ENCODE measurements at places on chromosomes 2 and 18. TPM values are rescaled to one million over a fixed set of nuclear protein-coding genes. Genes with fewer than 3 reads are reported as not detected.

GRCh38 chr2:86225581-86225980, 26.3 kb downstream of the MRPL35 start:
- DNase-seq, result peak; percentile 55

DNA sequence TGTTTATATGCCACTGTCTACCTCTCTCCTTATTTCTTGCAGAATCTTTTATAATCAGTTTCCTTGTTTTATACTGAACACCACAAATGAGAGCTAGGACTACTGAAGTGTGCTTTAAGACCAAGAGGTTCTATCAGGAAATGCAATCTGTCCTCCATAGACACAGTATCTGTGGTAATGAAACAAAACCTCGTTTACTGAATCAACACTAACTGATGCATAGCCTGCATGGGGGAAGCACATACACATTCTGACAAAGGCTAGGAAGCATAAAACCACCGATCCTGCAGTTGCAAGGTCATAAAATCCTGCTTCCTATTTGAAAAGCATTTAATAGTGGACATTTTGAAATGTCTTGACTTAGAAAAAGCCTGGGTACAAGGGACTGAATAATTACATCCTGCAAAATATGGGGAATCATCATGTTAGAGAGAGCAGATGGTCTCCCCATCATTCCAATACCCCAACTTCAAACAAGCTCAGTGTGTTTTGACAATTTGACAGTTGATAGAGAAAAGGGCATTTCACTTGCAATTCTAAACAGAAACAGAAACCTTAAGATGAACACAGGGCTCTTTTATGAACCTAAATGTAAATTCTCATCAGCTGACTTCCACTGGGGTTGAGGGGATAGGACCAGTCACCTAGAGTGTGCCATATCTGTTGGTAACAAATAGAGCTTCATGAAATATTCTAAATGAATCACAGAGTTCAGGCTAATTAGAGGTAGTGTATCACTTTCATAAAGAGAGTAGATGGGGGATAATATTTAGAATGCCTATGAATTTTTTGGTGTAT, 1845.6 kb upstream of the PIK3C3 start:
- DNase-seq, result no peak

DNA sequence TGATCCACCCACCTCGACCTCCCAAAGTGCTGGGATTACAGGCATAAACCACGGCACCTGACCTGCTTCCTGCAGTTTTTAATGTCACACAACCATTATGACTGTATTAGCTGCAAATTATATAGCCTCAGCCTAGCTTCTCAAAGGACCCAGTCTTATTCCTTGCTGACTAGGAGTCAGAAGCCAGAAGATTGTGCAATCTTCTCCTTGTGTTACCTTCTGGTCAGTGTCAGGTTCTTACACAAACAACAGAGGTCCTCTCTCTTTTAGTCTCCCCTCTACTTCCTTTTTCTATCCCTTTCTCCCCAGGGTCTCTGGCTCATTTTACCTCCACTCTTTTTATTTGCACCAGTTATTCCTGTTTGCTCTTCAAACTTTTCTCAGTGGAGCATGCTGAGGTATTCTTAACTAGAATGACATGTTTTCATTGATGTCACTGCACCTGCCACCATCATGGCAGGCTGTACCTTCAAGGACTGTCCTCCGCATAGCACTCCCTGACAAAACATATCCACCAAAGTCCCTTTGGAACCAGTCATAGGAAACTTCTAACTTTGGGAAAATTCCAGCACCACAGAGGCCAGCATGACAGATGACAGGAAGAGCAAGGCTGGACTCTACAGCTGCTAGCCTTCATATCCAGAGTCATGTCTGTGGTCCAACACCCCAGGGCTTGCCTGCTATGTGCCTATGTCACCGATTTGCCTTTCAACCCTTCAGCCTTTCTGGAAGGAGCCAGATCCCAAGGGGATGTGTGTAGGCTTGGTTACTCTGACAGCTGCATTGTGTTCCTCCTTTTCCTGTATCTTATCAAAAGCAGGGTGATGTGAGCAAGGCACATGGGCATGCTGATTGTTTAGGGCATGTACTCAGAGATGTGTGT, 45.2 kb upstream of the EPC2 start:
- no peak for DNase-seq

DNA sequence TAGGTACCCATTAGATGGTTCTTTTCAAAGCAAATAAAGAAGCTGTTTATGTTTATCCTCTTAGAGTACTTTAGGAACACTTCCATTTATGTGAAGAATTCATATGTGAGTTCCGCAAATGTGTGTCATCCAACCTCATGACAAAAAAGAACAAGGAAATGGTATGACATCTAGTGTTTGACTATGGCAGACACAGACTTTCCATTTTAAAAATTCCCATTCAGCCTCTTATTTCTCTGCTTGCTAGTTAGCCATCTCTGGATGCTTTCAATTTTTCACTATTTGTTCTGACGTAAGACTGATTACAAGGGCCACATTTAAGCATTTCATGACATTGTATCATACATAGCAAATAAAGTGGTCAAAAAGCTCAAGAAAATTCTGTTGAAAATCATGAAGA, 103.0 kb downstream of the ZAP70 start:
- no peak for DNase-seq

DNA sequence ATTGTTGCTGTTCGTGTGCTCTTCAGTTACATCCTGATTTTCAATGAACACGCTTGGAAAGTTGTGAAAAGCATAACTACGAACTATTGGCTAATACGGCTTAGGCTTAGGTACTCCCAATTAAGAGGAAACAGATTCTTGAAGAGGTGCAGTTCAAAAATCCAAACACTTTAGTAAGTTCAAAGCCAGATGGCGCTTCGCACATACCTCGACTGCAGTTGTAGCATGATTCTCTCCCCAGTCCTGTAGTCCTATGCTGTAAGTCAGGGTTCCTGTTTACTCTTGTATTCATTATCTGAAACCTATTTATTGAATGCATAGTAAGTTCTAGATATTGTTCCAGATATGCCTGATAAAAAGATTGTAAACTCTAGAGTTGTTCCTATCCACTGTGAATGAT, 165.2 kb downstream of the TRIB2 start:
- no peak for DNase-seq

GRCh38 chr2:158922601-158923000, 45.8 kb upstream of the TANC1 start:
- no peak for DNase-seq

GRCh38 chr2:144424559-144425240, 95.2 kb downstream of the ZEB2 start:
- DNase-seq, result no peak

- DNase-seq, result no peak
Measured at GRCh38 chr2:105814291-105814940, 69.7 kb downstream of the NCK2 start.

DNA sequence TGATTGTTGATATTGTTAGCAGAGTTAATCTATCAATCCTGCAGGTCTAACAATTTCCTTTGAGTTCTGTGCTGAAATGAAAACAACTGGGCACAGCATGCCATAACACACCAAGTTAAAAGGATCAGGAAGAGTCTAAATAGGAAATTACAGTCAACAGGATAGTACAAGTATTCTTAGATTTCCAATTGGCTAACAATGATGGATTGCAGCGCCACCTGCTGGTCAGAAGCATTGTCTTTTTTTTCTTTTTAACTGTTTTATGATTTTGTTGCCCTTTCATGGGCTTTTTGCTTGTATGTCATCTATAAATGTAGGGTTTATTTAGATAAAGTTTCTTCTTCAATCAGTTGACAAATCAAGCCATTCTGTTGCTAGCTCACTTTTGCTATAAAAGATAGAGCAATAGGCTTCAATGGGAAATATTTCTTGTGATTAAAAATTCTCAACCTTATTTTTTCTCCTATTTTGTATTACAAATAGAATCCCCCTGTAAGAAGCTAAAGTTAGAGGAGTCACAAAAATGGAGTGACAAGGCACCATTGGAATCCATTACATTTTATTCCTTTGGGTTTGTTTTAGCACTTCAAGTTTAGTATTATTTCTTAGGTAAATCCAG, 40.8 kb upstream of the RPRM start:
- DNase-seq, result peak; percentile 42

DNA sequence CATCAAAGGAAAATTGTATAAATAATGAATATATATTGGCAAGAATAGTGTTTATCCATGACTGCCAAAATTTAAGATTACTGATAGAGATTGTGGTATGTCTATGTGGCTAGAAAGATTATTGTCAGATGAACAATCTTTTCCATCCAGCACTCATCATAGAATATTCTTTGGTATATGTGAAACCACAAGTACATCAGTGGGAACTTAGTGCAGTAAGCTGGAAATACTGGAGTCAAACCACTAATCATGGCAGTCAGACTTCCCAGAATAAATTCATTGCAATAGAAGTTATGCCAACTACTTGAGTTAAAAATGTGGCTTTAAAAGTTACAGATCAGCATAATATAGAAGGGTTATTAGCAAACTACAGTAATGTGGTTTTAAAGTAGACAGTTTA, 310.3 kb downstream of the GULP1 start:
- DNase-seq, result no peak

GRCh38 chr18:45249246-45249661, 366.0 kb upstream of the SLC14A2 start:
- DNase-seq, result no peak

DNA sequence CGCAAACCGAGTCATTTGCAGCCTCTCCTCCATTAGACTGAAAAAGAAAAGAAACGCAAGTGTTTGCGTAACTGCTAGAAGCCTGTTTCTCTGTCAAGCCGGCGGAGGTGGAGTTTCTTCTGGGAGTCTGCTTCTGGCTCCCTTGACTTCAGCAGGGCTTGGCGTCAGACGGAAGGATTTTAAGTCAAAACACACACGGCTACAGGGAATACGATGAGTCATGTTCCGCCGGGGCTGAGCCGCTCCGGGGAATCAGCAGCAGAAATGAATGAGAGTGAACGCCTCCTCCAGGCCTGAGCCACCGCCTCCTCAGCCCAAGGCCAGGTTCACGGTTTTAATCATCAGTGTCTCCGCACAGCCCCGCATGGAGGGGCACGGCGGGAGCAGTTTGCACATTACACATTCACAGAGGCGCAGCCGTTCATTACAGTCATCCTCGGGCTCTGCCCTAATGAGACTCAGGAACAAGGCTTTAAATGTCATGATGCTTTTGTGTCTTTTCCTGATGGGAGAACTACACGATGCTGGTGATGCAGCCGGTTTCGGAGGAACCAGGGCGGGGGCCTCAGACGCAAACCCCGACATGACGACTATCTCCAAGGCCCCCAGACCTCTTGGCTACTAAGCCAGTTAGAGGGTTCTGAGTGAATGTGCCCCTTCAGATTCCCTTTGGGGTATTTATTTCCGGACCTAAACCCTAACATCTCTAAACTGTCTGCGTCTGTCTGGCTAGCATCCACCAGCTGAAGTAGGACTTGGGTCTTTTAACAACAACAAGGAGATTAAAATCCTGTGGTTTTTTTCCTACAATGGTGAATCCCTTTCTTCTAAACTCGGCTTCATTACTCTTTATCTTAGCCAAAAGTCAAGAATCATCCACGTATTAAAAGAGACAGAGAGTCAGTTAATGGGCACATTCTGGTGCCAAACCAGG, 11.1 kb upstream of the SCG2 start:
- DNase-seq, result peak; percentile 89

DNA sequence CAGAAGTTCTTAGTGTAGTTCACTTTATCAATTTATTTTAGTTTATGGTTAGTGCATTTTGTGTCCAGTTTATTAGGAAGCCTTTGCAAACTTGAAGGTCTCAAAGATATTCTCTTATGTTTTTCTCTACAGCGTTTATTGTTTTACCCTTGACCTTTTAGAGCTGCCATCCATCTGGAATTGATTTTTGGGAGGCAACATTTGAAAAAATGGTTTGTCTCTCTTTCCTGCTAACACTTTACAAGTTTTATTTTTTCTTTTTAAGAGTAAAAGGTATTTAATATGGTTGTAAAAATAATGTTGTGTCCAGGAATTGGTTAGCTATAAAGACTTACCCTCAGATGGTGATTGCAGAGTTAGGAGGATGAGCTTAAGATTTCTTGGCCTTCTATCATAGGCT, 14.0 kb downstream of the GORASP2 start:
- no peak for DNase-seq

GRCh38 chr18:79819064-79819967, 21.6 kb downstream of the KCNG2 start:
- DNase-seq, result no peak

DNA sequence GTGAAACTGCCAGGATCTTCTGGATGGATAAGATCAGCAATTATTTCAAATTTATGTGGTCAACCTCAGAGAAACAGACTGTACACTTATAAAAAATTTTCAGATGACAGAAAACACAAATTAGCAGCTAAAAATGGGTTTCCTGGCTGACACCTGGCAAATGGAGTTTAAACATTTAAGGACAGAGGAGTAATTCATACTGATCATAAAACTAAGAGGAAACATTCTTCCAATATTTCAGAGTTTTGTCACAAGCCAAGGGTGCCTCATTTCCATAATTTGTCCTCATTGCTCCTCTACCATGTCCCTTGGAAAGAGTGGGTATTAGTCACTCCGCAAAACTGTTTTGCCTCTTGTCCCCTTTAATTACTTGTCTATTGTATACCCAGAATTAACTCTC, 70.2 kb downstream of the TMEFF2 start:
- DNase-seq, result no peak

- DNase-seq, result no peak
Measured at GRCh38 chr2:75010571-75010970, 52.1 kb downstream of the POLE4 start.

GRCh38 chr2:172967036-172967982, 108.3 kb upstream of the MAP3K20 start:
- DNase-seq, result no peak

DNA sequence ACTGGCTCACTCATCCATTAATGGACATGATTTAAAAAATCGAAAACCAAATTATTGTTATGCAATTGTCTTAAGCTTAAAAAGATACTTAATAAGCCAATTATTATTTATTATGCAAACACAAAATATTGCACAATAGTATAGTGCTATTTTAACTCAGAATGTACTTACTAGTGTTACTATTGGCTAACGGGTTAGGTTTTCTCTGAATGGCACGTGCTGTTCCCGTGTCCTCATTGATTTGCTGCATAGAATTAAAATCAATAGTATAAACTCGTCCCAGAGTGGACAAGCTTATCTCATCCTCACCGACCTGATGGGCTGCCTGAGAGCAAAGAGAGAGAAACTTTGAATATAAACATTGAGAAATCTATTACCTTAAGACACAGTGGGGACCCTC, 91.2 kb upstream of the DNER start:
- no peak for DNase-seq

GRCh38 chr2:5609201-5609600, 83.0 kb upstream of the SOX11 start:
- no peak for DNase-seq

DNA sequence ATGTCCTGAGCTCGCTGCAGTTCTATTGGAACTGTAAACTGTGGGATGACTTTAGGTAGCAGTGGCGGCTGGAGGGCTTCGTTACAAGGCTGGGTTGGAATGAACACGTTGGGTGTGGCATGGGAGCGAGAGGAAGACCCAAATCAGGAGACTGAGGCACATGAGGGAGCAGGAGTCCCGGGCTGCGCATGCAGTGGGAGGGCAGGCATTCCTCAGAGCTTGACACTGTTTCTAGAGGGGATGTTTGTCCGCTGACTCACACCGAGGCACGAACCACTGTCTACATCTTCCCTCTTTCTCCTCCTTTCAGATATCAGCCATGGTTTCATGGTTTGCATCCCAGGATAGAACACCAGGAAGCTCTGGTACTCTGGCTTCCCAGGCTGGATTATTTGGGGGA, 40.6 kb upstream of the LAMA1 start:
- no peak for DNase-seq

OBSL1 gene
- 98.6 TPM for total RNA-seq

DCDC2C gene
- not detected for total RNA-seq

NOSTRIN gene
- 27.5 TPM for total RNA-seq

TUBA3E gene
- total RNA-seq, result not detected

HOXD3 gene
- total RNA-seq, result 20.4 TPM

GKN2 gene
- not detected for total RNA-seq

CHRNA1 gene
- total RNA-seq, result not detected

SCTR gene
- total RNA-seq, result not detected

ANKRD53 gene
- total RNA-seq, result not detected

LIMS4 gene
- 5.6 TPM for total RNA-seq
